ENCODE measurements at places on chromosomes 3 and 15. TPM values are rescaled to one million over a fixed set of nuclear protein-coding genes. Genes with fewer than 3 reads are reported as not detected.

WHAMM gene
- 20.0 TPM for total RNA-seq

- DNase-seq = no peak
Observed at GRCh38 chr3:67018789-67019526, 20.9 kb downstream of the KBTBD8 start.

DNA sequence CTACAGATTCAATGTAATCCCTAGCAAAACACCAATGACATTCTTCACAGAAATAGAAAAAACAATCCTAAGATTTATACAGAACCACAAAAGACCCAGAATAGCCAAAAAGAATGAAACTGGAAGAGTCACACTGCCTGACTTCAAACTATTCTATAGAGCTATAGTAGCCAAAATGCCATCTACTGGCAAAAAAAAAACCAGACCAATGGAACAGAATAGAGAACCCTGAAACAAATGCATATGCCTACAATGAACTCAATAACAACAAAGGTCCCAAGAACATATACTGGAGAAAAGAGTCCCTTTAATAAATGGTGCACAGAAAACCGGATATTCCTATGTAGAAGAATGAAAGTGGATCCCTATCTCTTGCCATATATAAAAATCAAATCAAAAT lies 19.8 kb downstream of the PDCD10 start:
- no peak for DNase-seq

GRCh38 chr3:48299746-48300712 lies 33.4 kb downstream of the SPINK8 start:
- DNase-seq = no peak

DNA sequence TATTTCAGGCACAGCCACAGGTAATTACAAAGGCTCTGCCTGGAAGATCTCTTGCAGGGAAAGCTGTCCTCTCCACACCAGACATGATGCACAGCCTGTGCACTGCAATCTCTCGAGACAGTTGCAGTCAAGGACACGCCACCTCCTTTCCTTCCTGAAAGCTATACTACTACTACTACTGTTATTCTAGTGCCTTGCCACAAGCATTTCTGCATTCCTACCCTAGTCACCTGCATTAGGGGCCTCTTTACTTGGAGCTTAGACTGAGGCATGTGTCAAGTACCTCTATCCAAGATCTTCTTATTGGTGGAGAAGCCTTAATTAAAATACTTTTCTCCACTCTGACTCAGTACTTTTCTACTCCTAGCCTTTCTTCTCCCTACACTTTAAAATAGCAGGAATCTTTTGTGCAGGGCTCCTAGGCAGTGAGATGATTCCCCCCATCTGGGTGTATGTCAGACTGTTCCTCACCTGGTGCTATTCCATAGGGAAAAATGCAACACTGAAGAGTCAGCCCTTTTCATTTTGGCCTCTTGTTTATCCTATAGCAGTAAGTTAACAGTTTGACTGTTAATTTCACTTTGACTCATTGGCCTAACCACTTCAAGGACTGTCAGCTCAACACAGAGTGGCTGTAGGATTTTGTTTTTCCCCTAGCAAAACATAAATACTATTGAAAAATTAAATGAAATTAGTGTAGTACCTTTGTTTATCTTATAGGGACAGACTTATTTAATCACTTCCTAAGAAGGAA lies 78.9 kb downstream of the ESYT3 start:
- DNase-seq = no peak

- no peak for DNase-seq
Observed at GRCh38 chr3:176933704-176934103, 263.6 kb downstream of the TBL1XR1 start.

LRRC31 gene
- not detected for total RNA-seq

SLC15A2 gene
- 0.42 TPM for total RNA-seq

DNA sequence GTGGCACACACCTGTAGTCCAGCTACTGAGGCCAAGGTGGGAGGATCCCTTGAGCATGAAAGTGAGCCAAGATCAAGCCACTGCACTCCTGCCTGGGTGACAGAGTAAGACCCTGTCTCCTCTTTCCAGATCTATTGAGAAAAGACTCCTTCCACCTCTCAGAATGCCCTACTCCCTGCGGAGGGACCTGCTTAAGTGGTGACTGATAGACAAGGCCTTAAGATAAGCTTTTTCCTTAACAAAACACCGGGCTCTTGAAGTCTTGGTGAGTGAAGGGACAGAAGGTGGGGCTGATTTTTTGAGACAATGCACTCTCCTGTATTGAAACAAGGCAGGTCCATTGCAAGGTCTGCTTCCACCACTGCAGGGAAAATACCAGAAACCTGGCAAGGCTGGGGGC lies 338.4 kb upstream of the FRG2C start:
- DNase-seq = no peak

BFSP2 gene
- total RNA-seq = not detected

- DNase-seq = no peak
Observed at GRCh38 chr3:19967208-19967607, 20.3 kb downstream of the RAB5A start.

DNA sequence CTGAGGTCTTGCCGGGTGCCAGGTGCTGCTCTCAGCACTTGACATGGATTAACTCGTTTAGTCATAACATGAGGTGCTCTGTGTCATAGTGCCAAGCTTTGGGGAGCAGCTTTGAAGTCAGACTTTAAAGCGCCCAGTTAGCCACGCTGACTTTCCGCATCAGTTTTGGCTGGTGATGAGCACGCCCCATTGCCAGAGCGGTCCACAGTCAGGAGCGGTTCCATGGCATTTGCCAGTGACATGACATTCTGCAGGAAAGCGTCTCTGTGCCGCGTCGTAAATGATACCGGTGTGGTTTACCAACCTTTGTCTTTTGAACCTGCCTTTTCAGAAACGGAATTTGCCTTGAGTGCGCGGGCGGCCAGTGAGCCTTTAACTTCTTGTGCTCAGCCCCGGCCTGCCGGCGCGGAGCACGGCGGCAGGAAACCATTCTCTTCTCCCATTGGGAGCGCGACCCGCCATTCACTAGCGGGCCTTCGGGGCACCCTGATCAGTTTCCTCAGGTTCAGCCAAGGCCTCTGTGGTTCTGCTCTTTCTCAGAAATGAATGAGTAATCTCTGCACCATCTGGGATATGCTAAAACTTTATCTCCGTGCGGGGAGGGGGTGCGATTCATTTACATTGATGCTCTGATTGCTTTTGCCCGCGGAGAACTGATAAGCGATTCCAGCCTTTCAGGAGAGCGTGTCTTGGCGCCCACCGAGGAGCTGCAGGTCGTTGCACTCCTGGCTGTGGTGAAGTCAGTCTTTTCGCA lies 1.7 kb upstream of the SLC2A2 start:
- no peak for DNase-seq

EEFSEC gene
- 16.8 TPM for total RNA-seq

DNA sequence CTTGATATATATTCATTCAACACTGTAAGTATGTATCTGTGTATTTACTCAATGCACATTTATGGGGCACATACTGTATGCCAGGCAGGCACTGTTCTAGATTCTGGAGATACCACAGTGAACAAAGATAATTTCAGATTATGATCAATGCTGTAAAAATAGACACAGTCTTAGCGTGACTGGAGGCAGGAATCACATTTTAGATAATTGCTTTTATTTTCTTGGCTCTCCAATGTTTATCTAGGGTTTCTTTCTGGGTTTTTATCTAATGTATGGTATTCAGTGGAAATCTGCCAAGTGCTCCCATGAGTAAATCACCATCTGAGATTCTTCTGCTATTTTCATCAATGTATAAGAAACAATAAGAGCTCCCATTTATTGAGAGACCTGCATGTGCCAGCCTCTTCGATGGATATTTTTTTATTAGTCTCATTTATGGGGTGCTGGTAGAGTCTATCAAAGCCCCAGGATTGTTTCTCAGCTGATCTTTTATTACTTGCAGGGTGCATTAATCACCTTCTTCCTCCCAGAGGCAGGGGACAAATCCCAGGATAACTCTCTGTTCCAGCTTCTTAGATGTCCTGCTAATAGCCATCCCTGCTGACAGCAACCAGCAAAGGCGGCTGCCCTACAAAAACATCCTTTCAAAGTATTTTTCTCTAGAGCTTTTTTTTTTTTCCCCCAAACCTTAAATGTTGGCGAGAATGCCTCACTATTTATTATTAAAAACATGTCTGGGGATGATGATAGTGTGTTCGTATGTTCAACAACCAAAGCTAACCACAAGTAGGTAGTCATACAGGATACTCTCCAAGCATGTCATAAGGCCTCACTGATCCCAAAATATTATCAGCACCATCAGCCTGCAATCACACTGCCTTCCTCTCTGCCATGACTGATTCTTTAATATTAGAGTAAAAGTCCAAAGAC lies 331.0 kb upstream of the RASGRP1 start:
- DNase-seq = no peak

DNA sequence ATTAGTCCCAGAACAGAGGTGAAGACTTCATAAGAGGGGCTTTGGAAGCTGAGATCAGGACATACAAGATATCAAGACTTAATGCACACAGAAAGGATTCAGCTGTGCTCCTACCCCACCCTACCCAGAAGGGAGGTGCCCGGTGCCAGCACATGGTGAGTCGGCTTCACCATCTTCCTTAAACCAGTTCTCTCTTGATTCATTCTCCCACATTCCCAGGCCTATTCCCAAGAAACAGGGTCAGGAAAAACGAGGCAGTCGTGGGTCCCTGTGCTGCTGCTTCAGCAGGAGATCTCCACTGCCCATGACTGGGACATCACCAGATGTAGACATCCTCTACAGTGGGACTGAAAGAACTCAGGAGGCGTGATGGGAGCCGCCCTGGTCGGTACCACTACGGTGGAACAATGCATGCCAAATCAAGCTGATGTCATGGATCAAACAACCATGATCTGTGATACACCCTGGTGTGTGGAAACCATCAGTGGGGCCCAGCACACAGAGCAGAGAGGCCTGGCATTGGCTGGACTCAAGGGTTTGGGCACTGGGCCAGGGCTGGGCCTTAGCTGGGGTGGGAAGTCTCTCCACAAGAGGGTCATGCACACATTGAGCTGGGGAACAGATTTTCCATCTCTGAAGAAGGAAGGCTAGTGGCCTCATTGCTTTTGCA lies 41.9 kb downstream of the CCDC12 start:
- no peak for DNase-seq

DNA sequence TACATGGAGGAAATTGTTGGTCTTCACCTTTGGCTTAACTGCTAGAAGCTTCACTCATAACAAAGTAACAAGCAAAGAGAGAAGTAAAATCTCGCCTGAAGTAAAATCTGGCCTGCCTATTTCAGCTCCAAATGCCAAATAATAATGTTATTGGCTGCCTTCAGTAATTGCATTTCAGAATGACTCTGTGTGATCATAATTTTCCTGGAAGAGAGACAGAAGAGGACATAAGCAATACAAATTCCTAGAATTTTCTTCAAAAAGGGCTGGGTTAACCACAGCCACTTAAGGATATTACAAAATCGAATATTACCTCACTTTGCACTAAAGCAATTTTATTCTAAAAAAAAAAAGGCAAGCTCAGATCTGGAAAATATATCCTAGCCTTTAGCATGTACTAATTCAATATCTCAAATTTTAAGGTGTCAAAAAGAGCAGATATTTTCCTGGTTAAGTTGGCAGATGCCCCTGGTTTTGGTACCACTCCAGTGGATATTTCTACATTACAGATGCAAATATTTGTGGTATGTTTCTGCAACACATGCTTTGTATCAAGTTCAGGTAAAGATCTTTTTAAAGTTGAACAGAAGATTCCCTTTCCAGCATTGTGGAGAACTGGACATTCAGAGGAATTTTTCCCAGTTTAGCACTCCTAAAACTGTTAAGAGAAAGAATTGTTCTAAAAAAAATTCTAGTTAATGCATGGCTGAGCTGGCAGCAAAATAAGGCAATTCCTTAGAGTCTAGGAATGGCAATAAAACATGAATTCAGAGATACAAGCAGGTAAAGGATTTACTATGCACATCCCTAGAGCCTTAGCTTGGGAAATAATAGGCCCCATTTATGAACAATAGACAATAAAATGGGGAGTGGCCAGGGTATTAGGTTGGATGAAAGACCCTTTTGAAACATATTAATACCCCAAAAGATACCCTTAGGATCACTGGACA lies 116.7 kb downstream of the STAC start:
- DNase-seq = no peak

- peak; percentile 64 for DNase-seq
Observed at GRCh38 chr3:114380233-114380651, 86.4 kb downstream of the TIGIT start.

GRCh38 chr15:83102346-83102745 lies 5.1 kb upstream of the TM6SF1 start:
- DNase-seq = no peak

DNA sequence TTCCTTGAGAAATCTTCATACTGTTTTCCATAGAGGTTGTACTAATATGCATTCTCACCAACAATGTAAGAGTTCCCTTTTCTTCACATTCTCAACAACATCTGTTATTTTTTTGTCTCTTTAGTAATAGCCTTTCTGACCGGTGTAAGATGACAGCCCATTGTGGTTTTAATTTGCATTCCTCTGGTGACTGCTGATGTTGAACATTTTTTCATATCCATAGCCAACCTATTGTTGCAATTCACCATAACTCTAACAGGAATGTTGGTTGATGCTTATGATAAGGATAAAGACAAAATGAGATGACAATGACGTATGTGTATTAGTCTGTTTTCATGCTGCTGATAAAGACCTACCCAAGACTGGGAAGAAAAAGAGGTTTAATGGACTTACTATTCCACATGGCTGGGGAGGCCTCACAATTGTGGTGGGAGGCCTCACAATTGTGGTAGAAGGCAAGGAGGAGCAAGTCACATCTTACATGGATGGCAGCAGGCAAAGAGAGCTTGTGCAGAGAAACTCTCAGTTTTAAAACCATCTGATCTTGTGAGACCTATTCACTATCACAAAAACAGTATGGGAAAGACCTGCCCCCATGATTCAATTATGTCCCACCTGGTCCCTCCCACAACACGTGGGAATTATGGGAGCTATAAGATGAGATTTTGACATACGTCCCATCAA lies 37.6 kb upstream of the RHCG start:
- DNase-seq = no peak

DNA sequence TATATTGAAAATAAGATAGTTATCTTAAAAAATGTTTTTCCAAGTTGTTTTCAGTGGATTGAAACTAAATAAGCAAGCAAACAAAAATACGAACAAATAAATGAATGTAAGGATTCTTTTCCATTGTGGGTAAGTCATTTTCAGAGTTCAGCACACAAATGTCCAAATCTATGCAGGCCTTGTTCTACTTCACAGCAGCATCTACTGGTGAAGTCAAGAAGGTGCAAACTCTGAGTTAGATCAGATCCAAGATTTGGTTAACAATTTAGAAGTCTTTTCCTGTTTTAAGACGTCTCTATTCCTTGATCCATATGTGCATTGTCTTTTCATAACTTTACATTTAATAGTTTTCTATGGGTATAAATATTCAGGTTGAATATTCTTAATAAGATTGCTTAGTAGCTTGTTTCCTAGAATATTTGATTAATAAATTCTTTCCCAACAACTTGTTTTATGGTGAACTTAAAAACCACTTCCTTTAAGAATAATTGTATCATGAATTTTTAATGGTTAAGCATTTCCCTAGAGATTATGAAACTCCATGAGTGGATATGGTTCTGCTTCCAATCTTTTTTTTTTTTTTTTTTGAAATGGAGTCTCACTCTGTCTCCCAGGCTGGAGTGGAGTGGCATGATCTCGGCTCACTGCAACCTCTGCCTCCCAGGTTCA lies 10.5 kb downstream of the PTX3 start:
- no peak for DNase-seq

GRCh38 chr3:194900854-194901522 lies 215.3 kb downstream of the FAM43A start:
- DNase-seq = no peak
